ENCODE measurements at places on chromosomes 13 and 19.

DNA sequence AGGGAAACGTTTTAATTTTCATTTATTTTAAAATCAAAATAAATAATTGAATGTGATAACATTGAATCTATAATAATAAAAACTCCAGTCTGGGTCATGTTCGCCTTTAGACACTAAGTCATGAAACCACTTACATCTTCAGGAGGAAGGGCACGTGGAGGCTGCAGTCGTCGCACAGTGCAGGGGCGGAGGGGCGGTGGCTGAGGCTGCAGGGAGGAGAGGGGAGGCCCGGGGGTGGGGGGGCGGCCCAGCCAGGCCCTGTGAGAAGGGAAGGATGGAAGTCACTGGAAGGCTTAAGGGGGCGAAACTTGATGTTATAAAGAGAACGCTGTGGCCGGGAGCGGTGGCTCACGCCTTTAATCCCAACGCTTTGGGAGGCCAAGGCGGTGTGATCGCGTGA, 14.9 kb upstream of the LATS2 start:
- DNase-seq, result no peak

- no peak for DNase-seq
Measured at GRCh38 chr13:48296528-48296927, 7.0 kb upstream of the RB1 start.

- no peak for DNase-seq
Measured at GRCh38 chr19:45098521-45099466, 5.8 kb downstream of the PPP1R37 start.

DNA sequence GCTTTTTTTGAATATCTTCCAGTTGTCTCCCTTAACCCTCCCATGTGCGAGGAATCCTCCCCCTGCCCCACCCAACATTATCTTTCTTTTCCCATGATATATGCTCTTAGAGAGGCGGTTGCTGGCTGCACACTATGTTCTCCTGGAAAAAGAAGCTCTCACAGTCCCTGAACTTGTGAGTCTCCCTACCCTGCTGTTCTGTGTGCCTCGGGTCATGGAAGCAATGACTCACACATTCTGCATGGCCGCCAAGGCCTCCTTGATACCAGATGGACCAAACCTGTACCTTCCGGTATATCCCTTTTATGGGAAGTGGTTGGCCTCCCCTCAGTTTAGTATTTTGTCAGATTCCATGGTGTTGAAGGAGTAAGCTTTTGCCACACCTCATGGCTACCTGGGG, 705.4 kb downstream of the SLITRK6 start:
- DNase-seq, result no peak

GRCh38 chr13:24304620-24305019, 4.8 kb upstream of the C1QTNF9 start:
- no peak for DNase-seq

DNA sequence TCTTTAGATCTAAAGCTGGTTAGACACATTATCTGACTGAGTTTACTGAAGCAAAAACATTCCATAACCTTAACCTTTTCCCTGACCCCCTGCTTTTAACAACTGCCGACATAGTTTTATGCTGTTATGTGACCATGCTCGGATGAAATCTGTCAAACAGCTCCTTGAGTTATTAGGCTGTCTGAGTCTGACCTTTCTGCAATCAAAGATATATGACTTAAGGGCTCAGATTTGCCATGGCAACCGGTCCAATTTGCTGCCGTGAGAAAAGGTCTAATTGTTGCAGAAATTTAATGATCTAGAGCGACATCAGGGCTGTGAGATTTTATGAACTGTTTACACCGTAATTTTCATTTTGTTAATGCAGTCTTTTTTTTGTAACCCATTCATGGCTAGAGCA, 61.8 kb downstream of the URI1 start:
- no peak for DNase-seq

Measured in fibroblast of skin of left biceps (primary cell).